NCI-H2227 treated with DMSO at 0.1 percent for 48 hours (cell line): ENCODE measurements at places on chromosomes 5 and 9.

GRCh38 chr9:87322840-87323635 is 174.6 kb upstream of the DAPK1 start:
- DNase-seq: no peak

- DNase-seq: no peak
These were observed 99.3 kb downstream of the ANGPTL2 start for GRCh38 chr9:127022913-127023660.

GRCh38 chr9:29685531-29685930 is 2112.2 kb upstream of the C9orf72 start:
- DNase-seq: no peak

DNA sequence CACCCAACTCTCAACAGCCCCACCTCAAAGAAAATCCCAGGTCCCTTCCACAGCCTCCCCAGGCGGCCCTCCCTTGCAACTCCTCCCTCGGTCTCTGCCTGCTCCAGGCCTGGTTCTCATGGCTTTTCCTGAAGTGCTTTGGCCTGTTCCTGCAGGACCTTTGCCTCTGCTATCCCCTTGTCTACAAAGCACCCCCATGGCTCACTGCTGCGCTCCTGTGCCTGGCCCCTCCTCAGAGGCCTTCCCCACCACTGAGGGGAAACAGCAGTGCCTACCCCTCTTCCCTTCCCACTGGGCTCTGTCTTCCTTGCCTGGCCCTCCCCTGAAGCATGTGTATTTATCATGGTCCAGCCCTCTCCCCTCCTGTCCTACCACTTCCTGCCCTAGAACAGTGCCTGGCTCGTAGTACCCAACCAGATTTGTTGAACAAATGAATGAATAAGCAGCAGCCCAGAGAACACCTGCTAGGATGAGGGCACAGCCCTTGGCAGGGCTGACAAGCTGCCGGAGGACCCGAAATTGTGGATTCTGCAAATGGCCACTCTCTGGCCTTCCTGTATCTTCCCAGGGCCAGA is 68.6 kb upstream of the LRRTM2 start:
- DNase-seq: no peak

DNA sequence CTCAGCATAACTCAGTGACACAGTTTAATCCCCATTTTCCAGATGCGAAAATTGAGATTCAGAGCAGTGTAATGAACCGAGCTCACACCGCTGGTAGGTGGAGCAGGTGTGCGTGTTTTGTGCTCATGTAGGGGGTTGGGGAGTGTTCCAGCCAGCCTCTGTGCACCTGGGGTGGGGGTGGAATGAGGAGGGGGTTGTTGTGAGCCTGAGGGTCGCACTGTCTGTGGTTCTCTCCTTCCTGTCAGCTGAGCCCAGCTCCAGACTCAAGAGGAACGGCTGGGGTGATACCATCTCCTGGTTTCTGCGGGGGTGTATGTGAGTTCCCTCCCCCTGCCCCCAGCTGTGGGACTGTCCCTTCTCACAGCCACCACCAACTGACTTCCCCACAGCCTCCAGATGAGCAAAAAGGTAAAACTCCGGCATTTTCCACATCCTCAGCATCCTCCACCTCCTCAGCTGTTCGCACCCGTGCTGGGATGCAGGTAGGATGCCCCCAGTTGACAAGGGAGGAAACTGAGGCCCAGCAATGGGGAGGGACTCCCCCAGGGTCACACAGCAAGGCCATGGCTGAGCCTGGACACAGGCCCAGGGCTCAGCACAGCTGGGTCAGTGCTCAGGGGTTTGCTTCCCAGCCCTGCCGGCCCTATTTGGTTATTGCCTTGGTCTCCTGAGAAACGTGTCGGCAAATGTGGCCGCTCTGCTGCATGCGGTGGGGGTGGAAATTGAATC is 2.1 kb downstream of the SH2D3C start:
- DNase-seq: no peak

GRCh38 chr9:27564670-27565069 is 8.6 kb downstream of the C9orf72 start:
- DNase-seq: no peak

- DNase-seq: no peak
These were observed 4.2 kb upstream of the IL6ST start for GRCh38 chr5:55998966-55999365.

GRCh38 chr9:86598411-86599239 is 244.4 kb upstream of the TUT7 start:
- DNase-seq: no peak

GRCh38 chr9:5872511-5872910 is 18.2 kb upstream of the MLANA start:
- no peak for DNase-seq

- DNase-seq: no peak
These were observed 50.9 kb upstream of the SLC44A1 start for GRCh38 chr9:105193560-105193959.

DNA sequence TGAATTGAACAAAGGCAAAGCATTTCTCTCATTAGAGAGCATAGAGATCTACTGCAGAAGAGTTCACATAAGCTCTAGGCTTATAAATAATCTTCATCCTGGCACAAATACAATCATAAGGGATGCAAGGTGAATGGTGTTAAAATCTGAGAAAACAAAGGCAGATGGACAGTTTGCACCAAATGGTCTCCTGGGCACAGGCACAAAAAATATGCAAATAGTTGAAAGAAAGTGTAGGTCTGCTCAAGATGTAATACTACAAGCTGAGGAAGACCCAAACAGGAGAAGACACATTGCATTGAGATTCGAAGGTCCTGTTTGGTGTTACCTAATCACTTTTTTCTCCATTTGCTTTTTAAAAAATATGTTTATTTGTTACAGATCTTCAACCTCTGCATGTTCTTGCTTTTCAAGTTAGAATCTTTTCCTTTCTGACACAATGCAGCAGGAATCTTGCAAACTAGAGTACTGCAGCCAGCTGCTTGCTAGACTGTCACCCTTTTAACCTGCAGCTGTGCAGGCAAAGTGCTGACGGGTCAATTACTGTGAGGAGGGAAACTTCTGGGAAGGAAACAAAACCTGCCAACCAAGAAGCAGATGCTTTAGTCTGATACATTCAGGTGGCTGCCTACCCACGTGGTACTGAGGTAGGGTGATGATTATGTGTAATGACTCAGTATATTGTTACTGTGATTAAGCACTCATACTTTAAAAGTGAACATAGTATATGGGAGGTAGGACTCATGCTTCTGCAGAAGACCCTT is 1048.6 kb upstream of the SEMA6A start:
- no peak for DNase-seq

- no peak for DNase-seq
These were observed 51.8 kb upstream of the TGFBR1 start for GRCh38 chr9:99052815-99053715.

DNA sequence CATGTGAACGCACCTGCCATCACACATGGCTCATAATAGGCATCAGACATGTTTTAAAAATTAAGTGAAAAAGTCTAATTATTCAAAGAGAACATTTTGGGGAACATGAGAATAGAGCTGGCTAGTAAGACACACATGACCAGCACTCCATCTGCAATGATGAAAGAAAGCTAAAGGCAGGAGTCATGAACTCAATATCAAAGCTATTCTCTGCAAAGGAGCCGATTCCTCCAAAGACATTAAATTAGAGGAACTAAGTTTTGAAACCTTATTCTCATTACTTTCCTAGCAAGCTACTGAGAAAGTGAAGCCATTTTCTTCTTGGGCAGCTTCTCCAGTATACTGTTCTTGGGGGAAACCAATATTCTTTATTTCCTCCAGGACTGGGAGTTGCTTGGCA is 172.0 kb downstream of the CRB2 start:
- DNase-seq: no peak

DNA sequence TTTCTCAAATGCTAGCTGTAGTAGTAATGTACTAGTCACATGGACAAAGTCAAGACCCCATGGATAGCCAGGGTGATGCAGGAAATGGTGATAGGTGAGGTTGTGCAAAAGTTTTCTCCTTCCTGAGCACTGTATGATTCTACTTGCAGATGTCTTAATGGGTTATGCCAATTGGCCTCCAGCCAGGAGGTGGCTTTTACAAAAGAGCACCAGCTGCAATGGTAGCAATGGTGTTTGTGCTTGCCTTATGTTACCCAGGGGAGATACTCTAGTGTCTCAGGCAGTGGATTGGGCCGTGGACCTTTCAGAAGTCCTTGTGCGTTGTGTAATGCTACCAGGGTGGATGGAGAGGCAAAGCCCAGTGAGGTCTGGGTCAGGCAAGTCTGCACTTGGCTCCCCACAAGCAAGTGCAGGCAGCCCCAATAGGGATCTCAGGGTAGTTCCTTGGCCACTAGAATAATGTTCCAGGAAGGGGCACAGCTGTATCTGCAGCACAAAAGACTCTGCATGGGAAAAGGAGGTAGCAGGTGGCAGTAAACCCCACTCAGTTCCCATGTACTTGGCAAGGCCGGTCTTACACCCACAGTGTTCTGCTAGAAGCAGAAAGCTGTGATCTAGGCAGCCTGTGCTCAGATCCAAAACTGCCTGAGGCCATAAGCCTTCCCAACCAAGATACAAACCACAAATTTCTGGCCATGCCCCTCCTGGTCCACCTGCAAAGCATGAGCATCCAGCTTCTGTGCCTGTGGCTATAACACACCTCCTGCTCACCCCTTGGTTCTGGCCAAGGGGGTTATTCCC is 46.4 kb upstream of the EDIL3 start:
- DNase-seq: no peak

- DNase-seq: no peak
These were observed 1.2 kb upstream of the TJP2 start for GRCh38 chr9:69172895-69173294.

DNA sequence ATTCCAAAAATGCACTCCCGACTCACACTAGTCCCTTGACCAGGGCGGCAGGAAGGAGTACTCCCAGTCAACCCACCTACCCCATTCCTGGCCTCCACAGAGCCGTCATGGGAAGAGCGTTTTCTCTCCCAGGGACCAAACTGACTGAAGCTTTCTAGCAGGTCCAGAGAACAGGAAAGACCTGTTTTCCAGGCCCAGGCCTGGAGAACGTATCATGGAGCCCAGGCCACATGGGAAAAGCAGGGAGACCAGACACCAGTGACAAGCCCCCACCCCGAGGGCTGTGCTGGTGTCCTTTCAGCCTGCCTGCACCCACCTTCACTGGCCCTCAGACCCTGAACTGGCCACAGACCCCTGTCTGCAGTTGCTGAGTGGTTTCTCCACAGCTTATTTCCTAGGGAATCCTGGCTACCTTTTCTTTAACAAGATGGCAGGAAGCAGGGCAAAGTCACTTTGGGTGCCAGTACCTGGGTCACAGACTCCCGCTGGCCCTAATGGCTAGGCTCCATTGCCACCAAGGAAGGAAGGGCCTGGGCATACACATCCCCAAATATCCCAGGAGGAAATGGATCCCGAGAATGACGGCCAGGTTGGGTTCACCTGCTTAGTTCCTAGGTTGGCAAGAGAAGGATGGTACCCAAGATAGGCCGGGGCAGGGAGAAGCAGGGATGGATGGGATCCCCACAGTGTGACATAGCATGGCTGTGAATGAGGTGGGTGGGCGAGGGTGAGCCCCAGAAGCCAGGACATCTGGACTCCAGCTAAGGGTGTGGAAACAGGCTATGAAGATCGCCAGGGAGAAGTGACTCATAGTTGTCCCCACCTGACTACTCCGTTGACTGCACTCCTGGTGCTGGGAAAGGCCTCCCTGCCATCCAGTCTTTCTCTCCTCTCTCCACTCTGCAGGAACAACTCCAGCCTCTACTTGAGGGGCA is 12.2 kb downstream of the CCNI2 start:
- no peak for DNase-seq

DNA sequence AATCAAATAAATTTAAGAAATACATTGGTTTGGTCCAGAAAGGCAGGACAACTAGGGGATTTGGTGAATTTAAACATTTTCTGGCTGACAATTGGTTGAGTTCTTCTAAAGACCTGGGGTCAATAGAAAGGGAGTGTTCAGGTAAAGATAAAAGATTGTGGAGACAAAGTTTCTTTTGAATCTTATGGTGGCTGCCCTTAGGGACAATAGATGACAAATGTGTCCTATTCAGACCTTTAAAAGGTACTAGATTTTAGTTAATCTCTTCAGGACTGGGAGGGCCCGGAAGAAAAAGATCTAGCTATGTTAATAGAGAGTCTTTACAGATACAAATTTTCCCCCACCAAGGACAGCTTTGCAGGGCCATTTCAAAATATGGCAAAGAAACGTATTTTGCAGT is 35.9 kb downstream of the PLEKHG4B start:
- no peak for DNase-seq

GRCh38 chr5:156589946-156590216 is 260.2 kb upstream of the PPP1R2B start:
- DNase-seq: no peak

GRCh38 chr9:36011379-36011778 is 25.3 kb upstream of the RECK start:
- DNase-seq: no peak

- no peak for DNase-seq
These were observed 12.8 kb downstream of the GHR start for GRCh38 chr5:42436051-42436450.
